ENCODE measurements at places on chromosomes 12 and 14.

GRCh38 chr12:38490941-38491340 lies 174.4 kb downstream of the ALG10B start:
- no peak for DNase-seq

- no peak for DNase-seq
These were observed 210.5 kb downstream of the BCAT1 start for GRCh38 chr12:24738441-24738840.

- no peak for DNase-seq
These were observed 336.0 kb downstream of the CEP128 start for GRCh38 chr14:80605536-80605935.

GRCh38 chr12:63961543-63961942 lies 117.0 kb downstream of the SRGAP1 start:
- no peak for DNase-seq

DNA sequence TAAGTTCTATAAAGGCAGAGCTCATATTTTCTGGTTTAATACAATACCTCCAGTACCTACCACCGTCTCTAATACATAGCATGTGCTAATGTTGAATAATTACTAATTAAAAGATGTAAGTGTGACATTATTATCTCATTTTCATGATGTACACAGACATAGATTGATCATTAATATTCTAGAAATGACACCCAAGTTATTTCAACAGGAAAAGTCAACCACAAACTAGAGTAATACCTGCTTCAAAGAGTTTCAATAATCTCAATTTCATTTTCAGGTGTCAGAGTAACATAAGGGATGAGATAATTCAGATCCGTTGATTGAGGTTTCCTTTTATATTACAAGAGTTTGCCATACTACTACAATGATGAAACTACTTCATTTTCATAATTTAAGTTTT lies 388.9 kb downstream of the SOX5 start:
- no peak for DNase-seq

GRCh38 chr14:78425782-78426181 lies 255.6 kb downstream of the NRXN3 start:
- DNase-seq = no peak

DNA sequence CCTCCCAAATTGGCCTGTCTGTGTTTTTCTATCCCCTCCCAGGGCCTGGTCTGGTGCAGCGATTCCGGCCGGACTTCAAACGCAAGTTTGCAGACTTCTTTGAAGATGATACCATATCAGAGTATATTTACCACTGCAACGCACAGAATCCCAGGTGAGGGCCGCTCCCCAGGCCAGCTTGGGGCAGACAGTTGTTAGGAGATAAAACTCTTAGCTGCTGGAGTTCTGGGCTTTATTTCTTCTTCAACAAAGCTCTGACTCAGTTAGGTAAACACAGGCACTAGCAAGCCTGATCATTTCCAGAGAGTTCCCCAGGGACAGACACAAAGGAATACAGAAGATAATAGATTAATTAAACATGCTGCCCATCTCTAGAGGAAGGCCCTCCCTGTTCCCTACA lies 8.3 kb downstream of the ABHD4 start:
- no peak for DNase-seq

DNA sequence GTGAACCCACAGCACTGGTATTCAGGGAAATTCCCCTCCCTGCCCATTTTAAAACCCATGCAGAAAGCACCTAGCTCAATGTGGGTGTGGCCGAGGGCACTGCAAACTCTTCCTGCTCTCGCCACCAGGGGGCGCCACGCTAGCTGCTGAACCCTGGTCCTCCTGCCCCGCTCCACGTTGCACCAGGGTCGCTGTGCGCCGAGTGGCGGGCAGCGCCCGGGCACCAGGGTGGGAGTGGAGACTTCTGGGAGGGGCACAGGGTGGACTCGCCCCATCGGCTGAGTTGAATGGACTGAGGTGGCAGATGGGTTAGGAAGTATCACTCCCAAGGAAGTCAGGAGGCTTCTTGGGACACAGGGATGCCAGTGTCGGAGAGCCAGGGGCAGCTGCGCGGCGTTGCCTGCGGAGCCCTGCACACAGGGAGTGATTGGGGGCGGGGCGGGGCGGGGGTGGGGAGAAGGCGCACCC lies 48.1 kb upstream of the BCL11B start:
- peak; percentile 58 for DNase-seq

GRCh38 chr14:38107216-38107631 lies 100.5 kb upstream of the SSTR1 start:
- no peak for DNase-seq

GRCh38 chr14:53376064-53376463 lies 222.9 kb upstream of the DDHD1 start:
- no peak for DNase-seq

DNA sequence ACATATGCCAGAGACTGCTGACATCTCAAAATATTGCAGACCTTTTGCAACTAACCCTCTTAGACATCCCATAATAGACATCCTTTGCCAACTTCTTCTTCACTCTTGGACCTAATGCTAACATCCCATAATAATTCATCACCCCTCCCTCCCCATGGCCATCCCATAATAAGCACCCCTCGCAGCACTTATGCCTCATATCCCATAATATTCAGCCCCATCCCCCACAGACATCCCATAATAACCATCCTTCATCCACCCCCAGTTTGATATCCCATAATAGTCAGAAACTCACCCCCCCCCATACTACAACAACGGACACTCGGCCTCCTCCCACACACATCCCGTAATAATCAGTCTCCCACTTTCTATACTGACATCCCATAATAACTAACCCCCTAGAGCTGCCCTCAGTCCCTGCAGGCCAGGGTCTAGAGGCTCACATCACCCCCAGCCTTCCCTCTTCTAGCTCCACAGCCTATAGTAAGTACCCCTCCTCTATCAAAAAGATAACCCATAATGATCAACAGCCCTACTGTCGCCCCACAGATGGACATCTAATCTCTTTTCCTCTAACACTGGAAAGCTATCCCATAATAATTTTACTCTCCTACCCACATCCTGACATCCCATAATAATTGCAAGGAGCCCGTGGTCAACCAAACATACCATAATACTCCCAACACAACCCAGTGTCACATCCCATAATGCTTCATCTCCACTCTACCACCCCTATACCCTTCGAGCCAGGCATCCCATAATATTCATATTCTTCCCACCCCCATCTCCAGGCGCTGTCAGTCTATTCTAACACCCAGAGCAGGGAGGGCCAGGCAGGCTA lies 792 bp upstream of the CHD4 start:
- no peak for DNase-seq

DNA sequence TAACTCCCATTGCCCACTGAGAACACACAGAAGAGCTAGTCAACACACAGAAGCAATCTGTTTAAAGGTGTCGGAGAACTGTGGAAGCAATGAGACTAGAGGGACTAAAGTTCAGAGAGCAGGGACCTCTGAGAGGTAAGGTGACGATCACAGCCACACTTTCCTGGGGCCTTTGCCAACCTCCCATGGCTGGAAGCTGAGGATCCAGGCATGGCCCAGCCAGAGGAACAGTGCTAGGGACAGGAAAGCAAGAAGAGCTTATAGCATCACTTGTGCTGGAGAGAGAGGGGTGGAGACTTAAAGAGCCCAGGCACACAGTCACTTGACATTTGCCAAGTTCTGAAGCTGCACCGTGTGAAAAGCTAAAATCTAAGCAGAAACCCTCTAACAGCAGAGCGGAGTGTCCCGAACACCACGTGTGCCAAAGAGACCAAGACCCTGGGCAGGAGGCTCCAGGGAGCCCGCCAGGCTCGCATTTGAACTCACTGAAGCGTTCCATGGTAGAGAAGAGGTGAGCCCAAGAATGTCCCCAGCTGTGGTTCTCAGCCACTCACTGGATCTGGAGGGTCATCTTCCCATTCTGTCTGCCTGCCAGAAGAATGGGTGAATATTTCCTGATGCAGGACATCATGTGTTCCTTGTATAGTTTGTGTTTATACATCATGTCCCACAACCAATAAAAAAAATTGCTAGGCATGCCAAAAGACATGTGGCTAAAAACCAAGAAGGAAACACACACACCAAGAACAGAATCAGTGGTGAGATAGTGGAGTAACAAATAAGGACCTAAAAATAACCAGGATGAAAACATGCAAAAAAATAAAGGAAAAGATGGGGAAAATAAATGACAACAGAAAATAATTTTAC lies 174.0 kb upstream of the C14orf180 start:
- DNase-seq = no peak

GRCh38 chr12:108744021-108744897 lies 12.9 kb upstream of the CORO1C start:
- no peak for DNase-seq

GRCh38 chr14:100890061-100890850 lies 13.3 kb downstream of the RTL1 start:
- no peak for DNase-seq

Data from activated CD4-positive, CD25-positive, alpha-beta regulatory T cell (primary cell).